Natural killer cell (primary cell): ENCODE measurements at places on chromosomes 2 and 18.
A peak's percentile ranks its signal among the peaks of the same experiment; 100 is the strongest.

- no peak for DNase-seq
Measured at GRCh38 chr2:181008407-181008806, 28.0 kb downstream of the UBE2E3 start.

DNA sequence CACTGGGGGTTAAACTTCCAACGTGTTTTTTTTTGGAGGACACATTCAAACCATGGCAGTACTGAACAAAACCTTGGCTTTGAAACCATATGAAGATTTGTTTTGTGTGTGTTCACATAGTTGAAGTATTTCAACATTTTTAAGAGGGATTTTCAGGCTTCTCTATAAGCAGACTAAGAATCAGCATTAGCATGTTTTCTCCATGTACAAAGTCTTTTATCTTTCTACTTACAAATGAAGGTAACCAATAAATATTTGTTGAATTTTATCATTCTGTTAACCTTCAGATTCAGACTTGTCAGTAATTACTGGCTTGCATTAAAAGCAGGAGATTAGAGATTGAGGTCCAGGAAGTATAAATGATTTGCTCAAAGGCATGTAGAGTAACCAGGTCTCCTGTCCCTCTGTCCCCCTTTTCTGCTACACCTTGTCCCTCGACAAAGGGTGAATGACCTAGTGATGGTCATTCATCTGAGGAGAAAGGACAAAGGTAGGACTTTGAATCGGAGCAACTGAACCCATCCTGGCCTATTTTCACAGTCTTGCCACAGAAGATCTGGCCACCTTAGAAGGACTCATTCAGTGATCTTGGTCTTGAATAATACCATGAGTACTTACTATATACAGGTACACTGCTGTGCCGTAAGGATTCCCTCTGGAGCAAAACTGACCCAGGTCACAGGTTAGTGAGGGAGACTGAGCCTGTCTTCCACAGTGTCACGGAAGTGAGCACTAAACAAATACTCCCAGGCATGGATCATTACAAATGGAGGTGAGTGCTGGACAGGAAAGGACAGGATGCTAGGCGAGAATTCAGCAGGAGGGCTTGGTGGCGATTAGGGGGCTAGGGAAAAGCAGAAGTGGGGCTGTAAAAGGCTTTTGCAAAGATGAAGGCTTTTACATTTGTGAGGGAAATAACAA, 2.2 kb upstream of the MYCN start:
- no peak for DNase-seq

- no peak for DNase-seq
Measured at GRCh38 chr2:101718993-101719571, 21.6 kb downstream of the MAP4K4 start.

GRCh38 chr2:163347982-163348856, 387.6 kb downstream of the FIGN start:
- no peak for DNase-seq

- no peak for DNase-seq
Measured at GRCh38 chr2:57296795-57297517, 749.6 kb upstream of the VRK2 start.

DNA sequence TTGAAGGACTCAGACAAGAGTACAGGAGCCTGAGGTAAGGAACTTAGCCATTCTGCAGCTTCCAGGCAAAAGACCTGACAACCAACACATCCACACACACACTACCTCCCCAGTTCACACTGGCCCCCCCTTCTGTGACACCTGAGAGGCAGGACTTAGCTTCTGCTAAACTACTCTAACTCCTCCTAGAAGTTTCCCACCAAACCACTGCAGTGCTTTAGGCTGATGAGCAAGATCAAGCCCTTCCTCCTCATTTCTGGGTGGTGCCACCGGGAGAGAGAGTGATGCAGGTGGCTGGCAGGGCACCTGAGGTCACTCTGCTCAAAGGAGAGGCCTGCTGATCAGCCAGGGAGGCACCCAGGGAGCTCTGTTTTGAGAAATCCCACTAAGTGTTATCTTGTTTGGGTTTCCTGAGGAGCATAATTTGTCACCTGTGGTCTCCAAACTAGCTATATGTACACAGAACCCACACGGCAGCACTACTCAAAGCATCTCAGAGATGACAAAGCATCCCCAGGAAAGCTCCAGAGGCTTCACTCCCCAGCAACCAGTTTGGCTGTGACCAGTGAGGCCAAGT, 188.4 kb downstream of the MYO5B start:
- DNase-seq = no peak

DNA sequence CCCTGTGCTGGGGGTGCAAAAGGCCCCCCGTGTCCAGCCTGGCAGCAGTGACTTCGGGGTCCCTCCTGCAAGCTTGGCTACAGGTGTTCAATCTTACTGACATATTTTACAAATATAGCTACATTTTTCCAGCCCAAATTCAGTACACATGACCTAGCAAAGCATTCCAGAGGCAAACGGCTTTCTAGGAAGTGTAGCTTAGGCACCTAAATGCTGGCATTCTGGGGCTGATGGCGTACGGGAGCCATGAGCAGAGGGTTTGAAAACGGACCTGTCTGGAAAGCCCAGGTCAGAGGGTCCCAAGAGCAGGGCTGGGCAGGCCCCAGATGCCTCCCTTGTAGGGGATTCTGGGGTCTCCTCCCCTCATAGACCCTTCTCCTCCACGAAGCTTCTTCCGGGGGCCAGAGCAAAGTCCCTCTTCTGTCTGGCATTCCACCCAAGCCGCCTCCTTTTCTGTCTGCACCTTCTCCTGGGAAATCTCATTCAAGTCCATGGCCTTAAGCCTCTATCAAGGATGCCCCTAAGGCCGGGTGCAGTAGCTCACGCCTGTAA, 63.3 kb upstream of the ASAP2 start:
- DNase-seq = no peak

DNA sequence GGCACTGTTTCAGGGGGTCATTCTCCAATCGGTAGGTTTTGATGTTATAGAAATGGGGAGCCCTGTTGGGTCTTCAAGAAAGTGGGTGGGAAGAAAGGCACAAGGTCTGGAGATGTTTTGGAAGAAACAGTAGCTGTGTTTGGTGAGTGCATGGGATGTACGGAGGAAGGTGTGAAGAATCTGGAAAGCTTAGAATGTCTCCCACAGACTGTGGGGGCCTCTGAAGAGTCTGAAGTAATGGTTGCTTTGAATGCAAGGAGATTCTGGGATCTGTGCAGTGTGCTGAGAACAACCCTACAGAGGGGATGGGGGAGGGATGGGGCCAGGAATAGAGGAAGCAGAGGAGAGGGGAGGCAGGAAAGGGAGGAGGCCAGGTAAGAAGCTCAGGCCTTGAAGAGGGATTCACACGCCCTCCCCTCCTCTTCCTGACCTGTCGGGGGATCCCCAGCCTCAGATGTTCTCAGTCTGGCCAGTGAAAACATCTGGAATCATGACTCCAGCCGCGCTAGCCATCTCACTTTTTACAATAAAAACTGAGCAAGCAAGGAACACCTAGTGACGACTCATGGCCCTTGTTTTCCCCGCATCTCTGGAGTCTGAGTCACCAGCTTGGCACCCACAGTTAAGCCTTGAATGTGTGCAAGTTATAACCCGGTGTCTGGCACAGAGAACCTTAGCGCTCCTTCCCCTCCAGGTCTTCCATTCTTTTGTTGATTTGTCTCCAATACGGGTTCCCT, 74.2 kb downstream of the SH3BP4 start:
- DNase-seq = no peak

- DNase-seq = no peak
Measured at GRCh38 chr2:218516614-218517013, 51.5 kb downstream of the USP37 start.

GRCh38 chr18:814300-815084, 2.5 kb upstream of the YES1 start:
- DNase-seq = no peak

DNA sequence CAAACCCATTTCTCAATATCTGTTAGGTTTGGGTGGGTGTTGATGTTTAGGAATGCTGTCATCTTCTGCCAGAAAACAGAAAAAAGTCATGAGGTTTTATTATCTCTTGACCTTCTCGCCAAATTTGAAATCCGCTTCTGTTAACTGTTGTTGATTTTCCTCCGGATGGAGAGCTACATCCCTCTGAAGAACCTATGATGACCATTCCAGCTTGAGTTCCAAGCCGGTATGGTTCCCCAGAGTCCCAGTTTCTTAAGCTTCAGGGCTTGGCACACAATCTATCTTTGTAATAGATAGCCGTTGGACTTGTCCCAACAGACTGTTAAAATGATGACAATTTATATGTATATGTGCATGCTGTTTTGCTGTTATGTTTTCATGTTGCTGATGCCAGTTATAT, 1201.0 kb downstream of the LRP1B start:
- DNase-seq = no peak

- DNase-seq = no peak
Measured at GRCh38 chr2:185502351-185502750, 236.3 kb upstream of the FSIP2 start.

DNA sequence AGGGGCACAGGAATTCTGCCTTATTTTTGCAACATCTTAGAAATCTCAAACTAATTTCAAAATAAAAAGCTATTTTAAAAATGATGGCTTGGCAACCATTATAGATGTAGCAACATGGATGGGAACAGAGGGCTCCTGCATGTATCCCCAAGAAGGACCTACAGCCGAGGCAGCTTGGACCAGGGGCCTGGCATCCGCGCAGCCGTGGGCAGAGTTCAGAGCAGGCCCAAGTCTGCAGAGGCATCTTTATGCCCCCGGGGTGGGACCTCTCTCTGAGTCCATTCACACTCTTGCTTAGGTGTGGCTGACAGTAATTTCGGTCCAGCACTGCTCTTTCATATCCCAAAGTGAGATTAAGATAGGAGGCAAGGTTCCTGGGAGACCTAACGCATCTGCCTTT, 425.8 kb upstream of the MYT1L start:
- no peak for DNase-seq

DNA sequence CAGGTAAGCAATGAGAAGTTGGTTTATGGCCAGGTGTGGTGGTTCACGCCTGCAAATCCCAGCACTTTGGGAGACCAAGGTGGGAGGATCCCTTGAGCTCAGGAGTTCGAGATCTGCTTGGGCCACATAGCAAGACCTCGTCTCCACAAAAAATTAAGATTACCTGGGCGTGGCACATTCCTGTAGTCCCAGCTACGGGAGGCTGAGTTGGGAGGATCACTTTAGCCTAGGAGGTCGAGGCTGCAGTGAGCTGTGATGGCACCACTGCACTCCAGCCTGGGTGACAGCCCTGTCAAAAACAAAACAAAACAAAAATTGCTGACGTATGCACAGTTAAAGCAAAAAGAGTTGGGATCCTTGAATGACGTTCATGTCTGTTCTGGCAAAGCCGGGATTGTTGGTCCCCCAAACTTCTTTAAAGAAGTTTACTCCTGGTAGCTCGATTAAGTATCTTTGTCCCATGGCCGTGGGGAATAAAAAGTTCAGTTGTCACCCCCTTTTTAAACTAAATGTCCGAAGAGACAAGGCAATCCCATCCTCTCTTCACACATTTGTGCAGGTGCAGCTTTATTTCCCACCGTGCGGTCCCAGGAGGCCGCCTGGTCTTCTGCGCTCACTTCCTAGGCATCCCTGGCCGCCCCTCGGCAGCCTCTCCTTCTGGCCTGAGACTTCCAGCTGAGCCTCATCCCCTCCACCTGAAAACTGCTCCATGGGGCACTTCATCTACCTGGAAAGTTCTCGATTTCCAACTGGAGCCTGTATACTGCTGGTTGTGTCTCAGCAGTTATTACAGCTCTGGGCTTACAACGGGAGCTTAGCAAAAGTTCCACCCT, 762 bp upstream of the SPOPL start:
- no peak for DNase-seq

DNA sequence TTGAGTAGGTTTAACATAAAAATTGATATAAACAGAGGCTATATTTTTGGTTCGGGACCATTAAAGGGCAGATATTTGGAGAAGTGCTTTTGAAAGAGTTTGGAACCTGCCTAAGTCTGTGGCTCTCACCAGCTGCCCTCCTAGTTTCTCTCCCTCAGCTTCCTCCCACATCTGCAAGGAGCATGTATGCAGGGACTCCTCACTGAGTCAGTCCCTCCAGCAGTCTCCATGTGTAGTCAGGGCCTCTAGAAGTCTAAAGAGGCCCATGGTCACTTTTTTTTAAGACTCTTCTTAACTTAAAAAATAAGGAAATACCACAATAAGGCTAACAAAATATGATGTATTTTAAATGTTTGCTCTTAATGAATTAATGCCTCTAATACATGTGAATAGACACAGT, 220.0 kb upstream of the TANK start:
- DNase-seq = no peak

- no peak for DNase-seq
Measured at GRCh38 chr2:238811759-238812158, 36.1 kb upstream of the TWIST2 start.

DNA sequence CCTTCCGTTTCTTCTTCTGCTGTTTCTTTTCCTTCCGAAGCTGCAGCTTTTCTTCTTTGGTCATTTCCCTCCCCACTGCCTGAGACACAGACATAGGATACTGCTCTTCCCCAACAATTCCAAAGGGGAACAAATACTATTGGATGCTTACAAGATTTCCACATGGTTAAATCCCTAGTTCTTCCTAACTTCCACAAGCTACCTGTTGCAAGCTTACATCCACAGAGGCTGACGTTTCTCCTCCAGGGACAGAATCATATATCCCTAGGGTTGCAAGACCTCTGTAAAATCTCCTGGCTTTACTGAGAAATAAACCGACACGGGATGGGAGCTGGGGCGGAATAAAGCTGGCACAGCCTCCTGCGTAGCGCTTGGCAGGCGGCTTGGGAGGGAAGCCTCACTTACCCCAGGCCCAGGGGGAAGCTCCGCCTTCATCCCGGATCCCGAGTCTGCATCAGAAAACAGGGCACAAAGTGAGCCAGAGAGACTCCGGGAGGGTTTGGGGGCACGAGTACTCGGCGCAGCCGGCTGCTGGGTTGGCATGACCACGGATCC, 590 bp downstream of the EIF2B4 start:
- DNase-seq = no peak

- DNase-seq = no peak
Measured at GRCh38 chr18:44807766-44808165, 127.1 kb downstream of the SETBP1 start.

GRCh38 chr2:187168720-187169713, 279.0 kb downstream of the CALCRL start:
- no peak for DNase-seq

- no peak for DNase-seq
Measured at GRCh38 chr2:96495982-96496629, 9.1 kb downstream of the NEURL3 start.

- DNase-seq = no peak
Measured at GRCh38 chr2:29951576-29951975, 30.2 kb upstream of the ALK start.

GRCh38 chr18:26215247-26215970, 10.8 kb upstream of the TAF4B start:
- peak; percentile 85 for DNase-seq

- DNase-seq = no peak
Measured at GRCh38 chr2:45307147-45307546, 297.9 kb upstream of the SIX2 start.

DNA sequence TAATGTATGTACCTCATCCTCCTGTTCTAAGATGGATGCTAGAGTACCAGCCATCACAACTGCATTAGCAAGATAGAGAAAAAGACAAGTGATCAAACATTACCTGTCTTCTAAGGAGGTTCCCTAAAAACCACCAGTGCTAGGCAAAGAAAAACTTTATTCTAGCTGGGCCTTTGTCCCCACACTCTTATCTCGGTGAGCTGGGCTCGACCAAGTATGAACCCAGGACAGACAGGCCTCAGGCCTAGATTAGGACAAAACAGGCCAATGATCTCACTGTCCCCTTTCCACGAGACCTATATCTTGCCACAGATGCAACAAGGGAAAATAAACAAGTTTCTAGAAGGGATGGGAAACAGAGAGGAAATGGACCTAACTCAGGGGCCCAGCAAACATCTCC, 127.6 kb upstream of the PKDCC start:
- DNase-seq = no peak

- DNase-seq = no peak
Measured at GRCh38 chr2:55136138-55136541, 85.9 kb upstream of the RTN4 start.

- no peak for DNase-seq
Measured at GRCh38 chr2:210577263-210578071, 21.1 kb downstream of the CPS1 start.
